Activated T-helper 1 cell treated with anti-CD3 and anti-CD28 coated beads, Interleukin-2, amount 50 U/mL, for 16 hours (primary cell): ENCODE measurements at places on chromosomes 7 and 10.

DNA sequence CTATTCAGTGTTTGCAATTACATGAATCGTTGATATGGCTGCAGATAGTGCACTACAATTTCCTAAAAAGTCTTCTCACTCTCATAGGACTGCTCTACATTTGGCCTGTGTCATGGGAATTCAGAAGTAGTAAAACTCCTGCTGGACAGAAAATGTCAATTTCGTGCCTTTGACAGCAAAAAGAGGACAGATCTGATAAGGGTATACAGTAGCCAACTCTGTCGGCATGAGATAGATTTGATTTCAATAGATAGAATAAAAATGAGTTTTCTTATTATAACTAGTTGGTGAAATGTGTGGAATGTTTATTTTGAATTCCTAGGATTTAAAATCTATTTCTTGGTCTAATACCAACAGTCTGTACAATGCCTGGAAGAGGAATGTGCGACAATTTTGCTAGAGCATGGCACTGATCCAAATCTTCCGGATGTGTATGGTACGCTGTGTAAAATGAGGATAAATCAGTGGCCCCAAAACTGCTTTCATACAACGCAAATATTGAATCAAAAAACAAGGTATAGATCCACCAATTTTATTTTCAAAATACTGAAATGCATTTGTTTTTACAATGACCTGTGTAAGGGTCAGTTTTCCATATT is 133.5 kb upstream of the CDK13 start:
- DNase-seq: no peak

GRCh38 chr7:100803398-100804161 is 23.7 kb downstream of the EPHB4 start:
- DNase-seq: no peak

- no peak for DNase-seq
These were observed 805.6 kb downstream of the NRG3 start for GRCh38 chr10:82680608-82681007.

- DNase-seq: no peak
These were observed 78.0 kb upstream of the EGR2 start for GRCh38 chr10:62894156-62894555.

GRCh38 chr7:156419782-156420181 is 220.8 kb upstream of the RNF32 start:
- DNase-seq: no peak

- DNase-seq: no peak
These were observed 114.2 kb upstream of the DGKB start for GRCh38 chr7:15016766-15017165.

GRCh38 chr7:141160246-141160860 is 86.5 kb downstream of the TMEM178B start:
- no peak for DNase-seq

GRCh38 chr10:127618797-127619196 is 69.7 kb downstream of the NPS start:
- no peak for DNase-seq

DNA sequence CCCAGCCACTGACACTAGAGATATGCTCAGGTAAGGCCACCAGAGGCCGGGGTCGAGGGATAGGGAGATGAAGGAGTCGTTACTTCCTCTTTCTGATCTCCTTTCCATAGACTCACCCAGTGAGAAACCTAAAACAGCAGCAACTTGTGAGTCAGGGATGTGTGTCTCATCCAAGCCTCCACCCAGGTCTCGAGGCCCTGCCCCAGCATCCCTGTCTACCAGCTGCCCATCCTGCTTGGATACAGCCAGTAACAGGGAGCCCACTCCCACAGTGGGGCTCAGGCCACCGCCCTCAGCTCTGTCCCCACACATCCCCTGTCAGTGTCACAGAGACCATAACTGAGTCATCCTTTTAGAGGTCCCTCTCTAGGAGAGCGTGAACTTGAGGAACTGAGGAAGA is 49.6 kb upstream of the CHST15 start:
- DNase-seq: no peak
